ENCODE measurements at places on chromosomes 4 and X.
A peak's percentile ranks its signal among the peaks of the same experiment; 100 is the strongest.

- DNase-seq, result peak; percentile 33
Observed at GRCh38 chrX:24301060-24301459, 12.8 kb downstream of the SUPT20HL2 start.

GRCh38 chr4:99894998-99895397 is 771 bp upstream of the LAMTOR3 start:
- no peak for DNase-seq

DNA sequence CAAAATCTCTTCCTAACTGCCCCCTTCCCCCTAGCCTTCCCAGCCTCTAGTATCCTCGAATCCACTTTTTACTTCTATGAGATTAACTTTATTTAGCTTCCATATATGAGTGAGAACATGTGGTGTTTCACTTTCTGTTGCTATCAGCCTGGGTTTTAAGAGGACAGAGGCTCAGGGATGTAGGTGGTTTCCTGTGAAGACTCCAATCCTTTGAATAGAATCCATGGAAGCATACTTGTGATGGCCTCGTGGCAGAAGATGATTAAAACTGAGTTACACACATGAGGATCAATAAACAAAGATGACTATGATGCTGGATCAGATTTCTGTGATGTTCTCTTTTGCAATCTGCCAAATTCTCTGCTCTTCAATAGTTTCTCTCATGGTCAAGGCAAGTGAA is 29.8 kb downstream of the CD99L2 start:
- no peak for DNase-seq

DNA sequence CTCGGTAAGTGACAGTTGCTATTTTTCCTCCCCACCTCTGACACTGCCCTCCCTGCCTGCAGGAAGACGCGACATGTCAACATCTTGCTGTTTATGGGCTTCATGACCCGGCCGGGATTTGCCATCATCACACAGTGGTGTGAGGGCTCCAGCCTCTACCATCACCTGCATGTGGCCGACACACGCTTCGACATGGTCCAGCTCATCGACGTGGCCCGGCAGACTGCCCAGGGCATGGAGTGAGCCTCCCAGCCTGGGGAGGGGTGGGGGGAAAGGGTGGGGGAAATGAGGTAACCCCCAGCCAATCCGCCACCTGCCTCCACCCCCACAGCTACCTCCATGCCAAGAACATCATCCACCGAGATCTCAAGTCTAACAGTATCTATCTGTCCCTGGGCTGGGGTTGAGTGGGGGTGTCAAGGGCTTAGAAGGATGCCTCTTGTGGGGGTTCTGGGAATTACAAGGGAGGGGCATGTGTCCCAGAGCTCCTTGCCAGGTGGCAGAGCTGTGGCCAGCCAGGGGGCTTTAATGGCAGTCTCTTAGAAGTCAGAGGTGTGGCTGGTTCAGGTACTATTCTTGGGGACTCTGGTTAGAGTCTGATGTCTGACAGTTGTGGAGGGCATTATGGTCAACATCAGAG is 7.8 kb downstream of the ARAF start:
- DNase-seq, result no peak

GRCh38 chrX:66163849-66164411 is at the start of gene HEPH:
TSS of gene HEPH (plus strand) at chrX:66164247. CDS start at chrX:66170571, 6,324 bp downstream.
- peak; percentile 21 for DNase-seq

DNA sequence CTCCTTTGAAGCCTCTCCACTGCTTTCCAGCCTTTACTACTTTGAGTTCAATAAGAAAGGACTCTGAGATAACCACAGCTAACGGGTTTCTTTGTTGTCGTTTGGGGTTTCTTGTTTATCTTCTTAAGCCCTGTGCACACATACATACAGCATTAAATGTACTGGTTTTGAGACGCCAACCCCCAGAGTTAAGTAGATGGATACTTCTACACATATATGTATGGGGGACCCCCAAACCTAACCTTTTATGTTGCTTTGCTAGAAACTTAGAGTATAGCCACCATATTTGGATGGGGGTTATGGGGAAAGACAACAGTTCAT is 697 bp downstream of the CEP135 start:
- DNase-seq, result no peak

DNA sequence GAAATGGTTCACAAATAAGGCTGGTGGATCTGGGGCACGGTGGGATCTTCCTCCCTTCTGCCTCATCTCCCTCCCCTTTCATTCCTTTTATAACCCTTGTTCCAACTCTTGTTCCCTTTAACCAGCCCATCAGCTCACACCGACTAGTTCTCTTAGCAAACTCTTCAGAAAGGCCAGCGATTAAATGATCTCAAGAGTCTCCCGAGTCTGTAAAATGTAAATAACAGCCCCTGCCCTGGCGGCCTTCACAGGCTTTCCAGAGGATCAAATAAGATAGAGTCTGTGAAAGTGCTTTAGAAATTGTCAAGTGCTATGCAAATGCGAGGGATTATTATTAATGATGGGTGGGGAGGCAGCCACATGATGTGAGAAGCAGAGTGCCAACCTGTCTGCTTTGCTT is 27.1 kb downstream of the TSC22D3 start:
- no peak for DNase-seq

DNA sequence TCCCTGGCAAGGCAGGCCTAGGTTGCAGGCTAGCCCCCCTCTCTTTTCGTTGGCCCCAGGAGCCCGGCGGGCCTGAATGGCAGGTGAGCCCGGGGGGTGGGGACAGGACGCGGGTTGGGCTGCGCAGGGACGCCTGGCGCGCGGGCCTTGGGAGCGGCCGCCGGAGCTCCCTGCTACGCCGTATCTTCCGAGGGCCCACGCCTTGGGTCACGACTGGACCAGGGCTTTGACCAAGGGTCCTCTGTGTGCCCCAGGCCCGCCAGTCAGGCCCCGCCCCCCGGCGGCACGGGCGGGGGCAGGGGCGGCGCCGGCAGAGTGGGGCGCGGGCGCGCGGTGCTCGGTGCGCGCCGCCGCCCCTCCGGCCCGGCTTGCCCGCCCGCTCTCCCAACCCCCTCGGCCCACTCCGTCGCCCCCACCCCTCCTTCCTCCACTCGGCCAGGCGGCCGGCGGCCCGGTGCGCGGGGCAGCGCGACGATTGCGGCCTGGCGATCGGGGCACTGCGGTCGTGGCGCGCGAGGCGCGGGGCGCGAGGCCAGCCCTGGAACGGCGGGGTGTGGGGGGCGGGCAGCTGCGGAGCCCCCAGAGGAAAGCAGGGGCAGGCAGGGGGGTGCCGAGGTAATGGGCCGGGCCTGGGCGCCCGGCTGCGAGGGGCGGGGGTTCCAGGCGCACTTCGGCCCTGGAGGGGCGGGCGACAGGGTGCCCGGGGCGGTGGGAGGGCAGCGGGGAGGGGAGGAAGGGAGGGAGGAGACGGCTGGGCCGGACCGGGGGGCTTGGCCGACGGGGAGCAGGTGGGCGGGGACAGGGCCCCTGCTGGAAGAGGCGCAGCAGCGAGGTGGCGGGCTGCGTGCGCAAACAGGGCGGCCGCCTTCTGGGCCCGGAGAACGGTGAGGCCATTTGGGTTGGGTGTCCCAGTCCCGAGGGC is at the start of gene PRRG3:
Gene PRRG3 (plus strand): TSS at position 798 of the 922 bp plus-strand sequence. CDS start 3,357 bp downstream, outside the sequence.
- no peak for DNase-seq

- DNase-seq, result no peak
Observed at GRCh38 chr4:8856835-8857621, 14.6 kb downstream of the HMX1 start.

- no peak for DNase-seq
Observed at GRCh38 chr4:65437102-65437501, 233.2 kb downstream of the EPHA5 start.

DNA sequence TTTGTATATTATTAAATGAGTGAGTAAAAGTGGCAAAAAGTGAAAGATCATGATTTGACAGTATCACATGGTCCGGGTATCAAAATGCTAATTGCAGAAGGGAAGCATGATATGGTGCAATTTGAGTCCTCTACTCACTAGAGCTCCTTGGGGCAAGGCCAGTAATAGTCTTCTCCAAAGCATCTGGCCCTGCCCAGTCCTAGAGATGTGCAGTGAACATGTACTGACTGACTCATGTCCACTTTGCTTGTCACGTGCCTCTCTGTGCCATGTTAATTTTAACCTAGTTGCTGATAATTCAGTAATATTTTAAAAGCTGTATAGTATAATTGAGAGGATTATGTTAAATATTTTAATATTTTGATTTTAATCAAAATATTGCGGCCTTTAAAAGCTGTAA is 54.6 kb upstream of the TENM3 start:
- peak; percentile 61 for DNase-seq

- DNase-seq, result no peak
Observed at GRCh38 chr4:20487852-20488251, 212.4 kb upstream of the PACRGL start.

DNA sequence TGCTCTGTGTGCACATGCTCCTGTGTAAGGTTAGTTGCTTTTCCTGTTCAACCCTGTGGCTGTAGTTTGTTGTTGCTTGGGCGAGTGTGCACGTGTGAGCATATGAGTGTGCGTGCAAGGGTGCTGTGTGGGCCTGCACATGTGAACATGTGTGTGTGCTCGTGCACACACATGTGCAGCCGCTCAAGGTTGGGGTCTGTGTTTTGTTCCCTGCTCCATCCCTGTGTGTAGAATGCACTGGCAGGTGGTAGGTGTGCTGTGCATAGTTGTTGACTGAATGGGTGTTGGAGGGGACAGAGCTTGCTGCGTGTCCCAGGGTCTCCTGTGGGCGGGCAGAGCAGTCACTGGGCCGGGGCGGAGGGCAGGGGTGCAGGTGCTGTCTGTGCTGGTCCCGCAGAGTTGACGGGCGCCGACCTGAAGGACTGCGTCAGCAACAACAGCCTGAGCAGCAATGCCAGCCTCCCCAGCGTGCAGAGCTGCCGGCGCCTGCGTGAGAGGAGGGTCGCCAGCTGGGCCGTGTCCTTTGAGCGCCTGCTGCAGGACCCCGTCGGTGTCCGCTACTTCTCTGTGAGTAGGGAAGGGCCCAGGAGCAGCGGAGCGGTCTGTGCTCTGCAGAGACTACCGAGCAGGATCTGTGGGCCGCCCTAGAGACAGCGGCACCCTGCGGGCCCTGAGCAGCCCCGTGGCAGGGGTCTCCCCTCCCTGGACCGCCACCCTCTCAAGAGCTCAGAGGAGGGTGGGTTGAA is 27.9 kb upstream of the HGFAC start:
- DNase-seq, result no peak

DNA sequence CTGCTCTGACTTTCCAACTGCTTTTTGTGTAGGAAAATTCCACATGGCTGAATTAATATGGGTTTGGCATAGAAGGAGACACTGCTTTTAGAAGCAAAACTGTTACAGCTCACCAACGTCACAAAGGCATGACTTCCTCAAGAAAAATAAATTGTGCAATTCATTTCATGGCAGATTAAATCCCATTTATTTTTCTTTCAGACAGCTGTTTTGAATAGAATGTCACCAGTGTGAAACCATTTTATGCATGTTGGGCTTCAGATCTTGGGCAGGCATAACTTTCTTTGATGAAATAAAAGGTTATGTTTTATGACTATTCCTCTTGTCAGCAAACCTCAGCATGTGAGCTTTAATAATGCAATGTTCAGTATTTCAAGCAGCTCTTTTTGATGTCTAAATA is 542.8 kb downstream of the GALNTL6 start:
- no peak for DNase-seq

DNA sequence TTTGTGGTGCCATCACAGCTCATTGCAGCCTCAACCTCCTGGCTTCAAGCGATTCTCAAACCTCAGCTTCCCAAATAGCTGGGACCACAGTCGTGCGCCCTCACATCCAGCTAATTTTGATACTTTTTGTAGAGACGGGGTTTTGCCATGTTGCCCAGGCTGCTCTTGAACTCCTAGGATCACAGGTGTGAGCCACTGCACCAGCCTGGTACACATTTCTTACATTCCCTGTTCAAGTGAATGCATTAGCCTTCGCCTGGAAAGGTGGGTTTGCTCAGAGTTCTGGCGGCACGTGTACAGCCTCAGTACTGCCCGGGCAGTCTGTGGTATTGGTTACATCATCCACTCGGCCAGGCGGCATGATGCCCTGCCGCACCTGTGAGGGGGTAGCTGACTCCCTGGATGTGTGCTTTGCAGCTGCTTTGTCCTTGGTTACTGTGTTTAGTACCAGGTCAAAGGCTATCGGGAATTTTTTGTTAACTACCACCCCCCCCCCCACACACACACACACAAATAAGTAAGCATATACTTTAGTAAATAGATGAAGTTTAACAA is 57.1 kb downstream of the TNIP2 start:
- no peak for DNase-seq
